ENCODE measurements at places on chromosomes 16 and 17. TPM values are rescaled to one million over a fixed set of nuclear protein-coding genes. Genes with fewer than 3 reads are reported as not detected.
A peak's percentile ranks its signal among the peaks of the same experiment; 100 is the strongest.

GAS7 gene
- 0.76 TPM for total RNA-seq

GRCh38 chr17:17806611-17807274, 30.0 kb downstream of the SREBF1 start:
- peak overlapping the region; percentile 46 for H3K27ac ChIP-seq
- H3K4me3 ChIP-seq, result no peak overlapping the region
- H3K27me3 ChIP-seq, result no peaks in the 10 kb centered on the region
- no peak for DNase-seq
- H3K4me1 ChIP-seq, result peaks cover 10% of the 10 kb centered on the region

DNA sequence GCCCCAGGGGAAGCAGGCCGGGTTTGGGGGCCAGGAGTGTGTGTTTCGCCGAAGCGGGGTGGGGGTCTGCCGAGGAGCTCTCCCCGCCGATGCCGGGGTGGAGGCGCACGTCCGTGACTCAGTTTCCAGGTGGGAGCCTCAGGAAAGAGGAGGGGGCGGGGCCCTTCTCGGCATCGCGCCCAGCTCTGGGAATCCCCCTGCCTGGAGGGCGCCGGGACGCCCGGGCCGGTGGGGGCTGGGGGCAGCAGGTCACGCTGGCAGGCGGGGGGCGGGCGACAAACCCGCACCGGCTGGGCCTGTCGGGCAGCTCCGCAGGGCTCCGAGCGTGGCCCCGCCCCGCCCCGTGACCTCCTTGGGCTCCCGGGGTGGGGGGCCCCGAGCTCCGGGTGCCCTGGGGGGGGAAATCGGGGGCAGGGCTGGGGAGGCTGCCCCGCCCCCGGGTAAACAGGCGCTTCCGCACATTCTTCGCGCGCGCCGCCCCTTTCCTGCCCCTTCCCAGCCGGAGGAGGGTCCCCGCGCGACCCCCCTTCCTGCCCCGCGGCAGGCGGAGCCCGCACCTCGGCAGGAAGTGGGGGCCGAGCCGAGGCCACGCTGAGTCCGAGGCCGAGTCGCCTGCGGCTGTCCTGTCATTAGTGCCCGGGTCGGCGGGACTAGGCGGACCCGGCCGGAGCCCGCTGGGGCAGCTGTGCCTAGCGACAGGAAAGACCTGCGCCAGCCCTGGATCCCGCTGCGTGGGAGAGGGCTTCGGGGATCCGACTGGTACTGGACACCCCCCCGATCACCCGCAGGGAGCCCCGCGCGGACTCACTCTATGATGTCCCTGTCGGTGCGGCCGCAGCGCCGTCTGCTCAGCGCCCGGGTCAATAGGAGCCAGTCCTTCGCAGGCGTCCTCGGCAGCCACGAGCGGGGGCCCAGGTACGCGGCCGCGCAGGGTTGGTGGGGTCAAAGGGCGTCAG, 9.3 kb downstream of the RIPOR1 start:
- peaks cover 35% of the 10 kb centered on the region for H3K4me1 ChIP-seq
- H3K36me3 ChIP-seq, result peaks cover 16% of the 10 kb centered on the region
- H3K27me3 ChIP-seq, result peaks cover 16% of the 10 kb centered on the region
- DNase-seq, result peak; percentile 66

SLC52A1 gene
- not detected for total RNA-seq

DNA sequence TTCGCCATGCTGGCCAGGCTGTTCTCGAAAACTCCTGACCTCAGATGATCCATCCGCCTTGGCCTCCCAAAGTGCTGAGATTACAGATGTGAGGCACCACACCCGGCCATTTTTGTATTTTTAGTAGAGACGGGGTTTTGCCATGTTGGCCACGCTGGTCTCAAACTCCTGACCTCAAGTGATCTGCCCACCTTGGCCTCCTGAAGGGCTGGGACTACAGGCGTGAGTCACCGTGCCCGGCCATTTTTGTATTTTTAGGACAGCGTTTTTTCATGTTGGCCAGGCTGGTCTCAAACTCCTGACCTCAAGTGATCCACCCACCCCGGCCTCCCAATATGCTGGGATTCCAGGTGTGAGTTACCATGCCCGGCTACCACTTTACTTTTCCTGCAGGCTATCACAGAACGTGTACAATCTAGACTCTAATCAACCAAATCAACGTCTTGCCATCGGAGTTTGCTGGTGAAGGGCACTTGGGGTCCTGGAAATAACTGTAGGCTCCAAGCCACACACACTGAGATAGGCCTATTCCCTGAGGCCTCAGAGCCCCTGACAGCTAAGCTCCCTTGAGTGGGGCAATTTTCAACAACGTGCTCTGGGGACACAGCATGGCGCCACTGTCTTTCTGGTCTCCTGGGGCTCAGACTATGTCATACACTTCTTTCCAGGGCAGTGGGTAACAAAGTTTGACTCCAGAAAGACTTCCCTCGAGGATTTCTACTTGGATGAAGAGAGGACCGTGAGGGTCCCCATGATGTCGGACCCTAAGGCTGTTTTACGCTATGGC, 12.7 kb downstream of the SERPINF1 start:
- no peak overlapping the region for H3K4me3 ChIP-seq
- peaks cover 15% of the 10 kb centered on the region for H3K4me1 ChIP-seq
- no peak for DNase-seq
- no peak overlapping the region for H3K27ac ChIP-seq
- peaks cover 2% of the 10 kb centered on the region for H3K36me3 ChIP-seq

FGF11 gene
- total RNA-seq, result 7.6 TPM

All from activated naive CD8-positive, alpha-beta T cell treated with anti-CD3 and anti-CD28 coated beads for 36 hours (primary cell).